ENCODE measurements at places on chromosomes 16 and 17.

DNA sequence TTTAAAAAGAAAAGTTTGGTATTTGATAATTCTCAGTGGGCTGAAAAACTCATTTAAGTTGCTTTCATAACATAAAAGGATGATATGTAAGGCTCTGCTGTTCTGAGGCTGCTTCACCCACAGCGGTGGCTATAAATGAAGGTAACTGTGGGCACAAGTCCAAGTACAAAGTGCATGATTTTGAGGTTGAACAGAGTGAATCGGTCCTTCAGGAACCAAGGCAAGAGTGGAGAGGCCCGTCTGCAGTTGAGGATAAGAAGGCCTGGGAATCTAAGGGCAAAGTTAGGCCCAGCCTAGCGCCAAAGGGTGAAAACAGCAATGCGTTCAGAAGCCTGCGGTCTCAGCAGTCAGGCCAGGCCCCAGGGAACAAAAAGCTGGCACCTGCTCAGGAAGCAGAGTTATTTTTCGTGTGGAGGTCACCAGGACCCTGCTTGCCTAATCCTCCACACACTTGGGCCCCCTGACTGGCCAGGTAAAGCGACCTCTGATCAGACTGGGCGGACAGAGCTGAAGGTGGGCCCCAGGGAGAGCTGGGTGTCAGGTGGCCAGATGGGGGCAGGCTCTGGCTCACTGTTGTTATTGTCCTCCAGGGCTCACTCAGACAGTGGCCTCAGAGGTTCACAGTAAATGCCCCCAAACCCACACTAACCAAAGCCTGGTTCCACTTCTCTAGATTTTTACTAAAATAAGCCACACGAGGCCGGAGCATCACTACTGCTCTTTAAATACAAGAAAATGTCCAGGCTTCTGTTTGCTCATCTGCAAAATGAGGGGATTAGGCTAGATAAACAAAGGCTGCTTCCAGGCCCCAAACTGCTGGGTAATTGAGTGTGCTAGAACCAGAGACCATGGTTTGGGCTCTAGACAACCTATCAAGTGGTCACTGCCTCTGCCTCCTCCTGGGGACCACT, 46.5 kb downstream of the TEX2 start:
- no peak for DNase-seq

GRCh38 chr16:12516621-12517309, 286.9 kb downstream of the CPPED1 start:
- DNase-seq, result no peak

- DNase-seq, result no peak
Observed at GRCh38 chr17:4808378-4808767, 1.4 kb downstream of the PLD2 start.

DNA sequence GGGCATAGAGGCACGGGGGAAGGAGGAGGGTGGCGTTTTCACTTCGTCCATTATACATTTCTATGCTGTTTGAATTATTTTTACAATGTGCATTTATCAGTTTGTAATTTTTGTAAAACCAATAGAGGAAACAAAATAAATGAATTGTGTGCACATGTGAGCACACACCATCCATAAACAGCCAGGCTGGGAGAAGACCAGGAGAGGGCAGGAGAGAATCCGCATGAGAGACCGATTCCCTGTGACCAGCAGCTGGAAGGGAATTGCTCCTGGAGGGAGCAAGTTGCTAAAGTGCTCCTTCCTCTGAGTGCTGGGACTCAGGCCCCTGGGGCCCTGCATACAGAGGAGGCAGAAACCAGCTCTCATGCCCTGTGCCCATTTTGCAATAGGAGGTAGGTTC, 126.0 kb downstream of the ABCC12 start:
- no peak for DNase-seq

- DNase-seq, result no peak
Observed at GRCh38 chr16:75372236-75372856, 61.0 kb downstream of the CFDP1 start.

GRCh38 chr17:43671031-43671692, 9.4 kb upstream of the MEOX1 start:
- DNase-seq, result no peak

DNA sequence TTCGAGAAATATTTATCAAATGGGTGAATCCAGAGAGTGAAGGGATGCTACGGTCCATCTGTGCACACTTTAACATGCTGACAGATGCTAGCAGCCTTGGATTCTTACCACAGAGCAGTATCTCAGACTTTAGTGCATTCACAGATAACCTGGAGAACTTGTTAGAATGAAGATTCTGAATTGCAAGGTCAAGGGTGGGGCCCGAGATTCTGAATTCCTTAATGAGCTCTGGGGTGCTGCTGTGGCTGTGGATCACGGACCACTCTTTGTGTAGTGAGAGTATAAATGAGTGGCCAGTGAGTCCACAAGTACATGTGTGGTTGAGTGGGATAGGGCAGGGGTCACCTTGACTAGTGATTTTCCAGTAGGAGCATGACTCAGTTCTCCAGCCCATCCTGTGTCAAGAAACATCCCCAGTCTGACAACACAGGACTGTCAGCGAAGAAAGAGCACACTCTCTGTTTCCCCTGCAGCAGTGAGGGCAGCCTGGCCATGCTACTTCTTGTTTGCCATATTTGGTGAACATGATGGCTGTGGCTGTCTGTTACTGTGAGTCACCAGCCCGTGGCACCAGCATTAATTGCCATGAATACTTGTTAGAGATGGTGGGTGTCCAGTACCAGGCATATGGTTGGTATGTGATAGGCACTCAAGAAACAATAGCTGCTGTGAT, 13.0 kb upstream of the SALL1 start:
- no peak for DNase-seq

Measured in central memory CD4-positive, alpha-beta T cell (primary cell).